Stimulated activated CD8-positive, alpha-beta memory T cell treated with anti-CD3 and anti-CD28 coated beads, Interleukin-4, amount 100 ng/mL, for 24 hours (primary cell): ENCODE measurements at places on chromosomes 4 and X.

DNA sequence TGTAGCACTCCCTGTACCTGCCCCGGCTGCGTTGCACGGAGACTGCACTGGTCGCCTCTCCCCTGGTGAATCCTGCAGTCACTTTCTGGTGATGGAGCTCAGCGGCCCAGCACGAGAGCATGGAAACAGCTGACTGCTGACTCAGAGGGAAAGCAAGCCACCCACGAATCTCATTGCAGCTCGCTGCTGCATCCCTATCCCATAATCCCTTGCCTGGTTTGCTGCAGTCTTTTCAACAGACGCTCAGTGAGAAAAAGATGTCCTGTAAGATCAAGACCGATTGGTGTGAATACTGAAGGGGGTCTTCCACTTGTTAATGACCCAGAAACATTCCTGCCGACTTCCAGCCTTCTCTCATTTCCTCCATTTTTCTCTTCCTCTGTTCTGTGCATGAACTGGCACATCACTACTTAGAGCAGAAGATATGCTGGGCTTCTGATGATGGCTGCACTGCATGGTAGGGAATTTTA lies 52.9 kb downstream of the TRIM2 start:
- no peak for DNase-seq

DNA sequence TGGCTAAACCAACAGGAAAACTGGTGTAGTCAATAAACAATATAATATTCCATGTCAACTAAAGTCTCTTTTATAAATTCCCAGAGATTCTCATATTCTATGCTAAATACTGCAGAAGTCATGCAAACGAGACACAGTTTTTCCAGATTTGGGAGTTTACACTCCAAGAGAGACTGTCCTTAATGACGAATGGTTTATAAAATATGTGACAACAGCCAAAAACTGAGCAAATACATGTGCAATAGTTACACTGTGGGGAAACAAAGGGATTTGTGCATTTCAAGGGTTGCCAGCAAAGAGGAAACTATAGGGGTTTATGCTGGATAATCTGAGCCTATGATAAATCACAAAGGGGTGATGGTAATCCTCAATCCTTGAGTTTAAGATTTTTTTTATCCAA lies 75.7 kb downstream of the GPC4 start:
- no peak for DNase-seq

DNA sequence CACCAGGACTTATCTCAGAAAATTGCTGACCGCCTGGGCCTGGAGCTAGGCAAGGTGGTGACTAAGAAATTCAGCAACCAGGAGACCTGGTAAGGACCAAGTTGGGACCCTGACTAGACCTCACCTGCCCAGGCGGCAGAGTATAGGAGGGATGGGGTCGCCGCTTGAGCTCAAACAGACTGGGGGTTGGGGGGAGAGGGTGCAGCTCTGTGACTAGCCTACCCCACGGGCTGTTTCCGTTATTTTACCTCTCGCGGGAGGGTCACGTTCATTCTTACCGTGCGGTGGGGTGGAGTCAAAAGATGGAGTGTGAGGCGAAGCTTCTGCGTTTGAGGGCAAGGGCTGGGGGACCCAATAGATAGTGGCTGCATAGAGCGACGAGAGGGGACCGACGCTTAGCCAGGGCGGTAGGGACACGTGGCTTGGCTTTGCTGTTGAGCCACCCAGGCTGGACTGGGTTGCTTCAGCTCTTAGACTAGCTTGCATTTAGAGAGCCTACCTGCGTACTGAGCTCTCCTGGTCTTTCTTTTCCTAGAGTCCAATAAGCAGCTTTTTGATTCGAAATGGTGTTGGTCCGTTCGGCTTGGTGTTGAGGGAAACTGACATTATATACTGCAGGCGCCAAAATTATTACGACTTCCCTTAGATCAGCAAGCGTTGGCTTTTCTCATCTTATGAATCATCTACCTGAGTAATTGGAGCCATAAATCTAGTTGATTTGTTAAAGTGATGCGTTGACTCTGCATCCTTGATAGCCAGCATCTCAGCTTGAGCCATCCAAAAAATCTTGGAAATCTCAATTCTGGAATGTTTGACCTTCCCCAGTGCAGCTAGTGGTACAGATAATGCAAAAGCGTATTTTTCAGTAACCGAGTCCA lies 591 bp downstream of the PRPS1 start:
- DNase-seq: peak; percentile 12

DNA sequence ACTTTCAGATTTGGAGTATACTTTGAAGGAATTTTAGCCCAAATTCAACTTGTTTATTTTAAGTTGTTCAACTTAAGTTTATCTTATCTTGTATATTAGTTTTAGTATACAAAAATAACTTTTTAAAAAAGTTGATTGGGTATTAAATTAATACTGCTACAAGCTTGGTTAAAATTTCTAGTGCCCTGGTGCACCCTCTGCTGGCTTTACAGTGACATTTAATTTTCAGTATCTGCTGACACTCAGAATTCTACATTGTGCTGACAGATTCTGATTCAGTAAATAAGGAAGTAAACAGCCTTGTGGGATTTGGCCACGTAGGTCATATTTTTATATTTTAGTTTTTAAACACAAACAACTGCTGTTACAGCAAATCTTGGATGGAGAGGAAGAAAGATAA lies 2.9 kb downstream of the EDA start:
- no peak for DNase-seq

DNA sequence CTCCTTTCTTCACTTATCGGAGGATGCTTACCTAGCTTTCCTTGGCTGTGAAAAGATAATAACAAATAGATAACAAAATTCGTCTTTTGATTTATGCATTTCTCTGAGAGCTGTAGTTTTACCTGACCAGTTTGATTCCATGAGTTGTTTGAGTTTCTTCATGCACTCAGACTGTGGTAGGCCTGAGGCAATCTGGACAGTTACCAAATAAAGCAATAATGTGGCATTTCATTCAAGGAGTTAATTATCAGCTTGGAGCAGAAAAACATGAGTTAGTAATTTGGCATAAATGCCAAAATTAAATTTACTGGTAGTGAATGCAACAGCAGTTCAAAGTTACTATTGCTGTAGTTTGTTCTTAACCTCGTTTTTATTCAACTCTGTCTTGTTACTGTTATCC lies 53.5 kb downstream of the FABP2 start:
- DNase-seq: no peak

GRCh38 chr4:78734441-78735162 lies 41.5 kb upstream of the BMP2K start:
- DNase-seq: no peak

- DNase-seq: no peak
These were observed 136.6 kb upstream of the FAM47B start for GRCh38 chrX:34805951-34806350.

GRCh38 chrX:69015156-69015555 lies 150.1 kb downstream of the PJA1 start:
- DNase-seq: no peak

- no peak for DNase-seq
These were observed 39.1 kb downstream of the NHS start for GRCh38 chrX:17414027-17414658.

DNA sequence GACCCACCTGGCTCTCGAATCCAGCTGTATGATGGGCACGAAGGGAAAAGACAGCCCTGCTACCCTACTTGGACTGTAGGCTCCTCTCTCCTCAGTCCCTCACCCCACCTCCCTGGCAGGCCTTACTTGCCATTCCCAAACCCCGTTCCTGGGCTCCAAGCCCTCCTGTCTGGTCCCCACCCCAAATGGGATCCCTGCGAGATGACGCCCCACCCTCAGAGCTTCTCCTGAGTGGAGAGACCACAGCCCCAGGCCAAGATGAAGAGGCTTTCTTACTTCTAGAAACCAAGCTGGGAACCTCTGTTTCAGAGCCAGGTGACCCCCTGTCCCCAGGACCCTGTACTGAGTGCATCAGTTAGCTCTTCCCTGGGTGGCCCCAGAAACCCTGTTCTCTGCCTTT lies 4.5 kb downstream of the NALF2 start:
- no peak for DNase-seq

DNA sequence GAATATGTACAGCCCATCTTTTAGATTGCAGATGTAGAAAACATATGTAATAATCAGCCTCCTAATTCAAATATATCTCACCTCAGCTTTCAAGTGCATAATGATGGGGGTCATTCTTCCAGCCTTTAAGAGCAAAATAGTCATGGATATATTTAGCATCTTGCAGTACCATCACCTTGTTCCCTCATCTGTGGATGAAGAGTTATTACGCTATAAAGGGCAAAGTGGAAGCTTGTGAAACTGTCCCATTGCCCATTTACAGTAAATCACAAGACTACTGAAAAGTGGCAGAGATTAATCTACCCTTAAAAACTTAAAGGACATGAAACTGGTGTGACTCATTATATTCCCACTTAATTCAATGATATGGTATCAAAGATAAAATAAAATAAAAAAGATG lies 979.7 kb upstream of the HS3ST1 start:
- DNase-seq: no peak

DNA sequence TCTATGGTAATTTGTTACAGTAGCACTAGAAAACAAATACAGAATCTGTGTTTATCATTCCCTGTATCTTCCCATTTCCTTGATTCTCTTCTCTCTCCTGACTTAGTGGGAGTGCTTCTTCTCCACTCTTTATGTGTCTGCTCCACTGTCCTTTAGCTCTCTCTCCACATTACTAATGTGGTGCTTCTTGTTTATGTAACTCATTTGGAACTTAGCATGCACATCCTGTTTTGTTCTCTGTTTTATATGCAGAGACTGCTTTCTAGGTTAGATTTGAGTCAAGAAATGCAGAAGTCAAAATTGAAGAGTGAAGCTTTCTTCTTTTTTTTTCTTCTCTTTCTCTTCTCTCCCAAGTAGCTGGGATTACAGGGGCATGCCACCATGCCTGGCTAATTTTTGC lies 25.9 kb downstream of the ADH1A start:
- DNase-seq: no peak

GRCh38 chrX:85611926-85612325 lies 232.5 kb upstream of the POF1B start:
- no peak for DNase-seq

DNA sequence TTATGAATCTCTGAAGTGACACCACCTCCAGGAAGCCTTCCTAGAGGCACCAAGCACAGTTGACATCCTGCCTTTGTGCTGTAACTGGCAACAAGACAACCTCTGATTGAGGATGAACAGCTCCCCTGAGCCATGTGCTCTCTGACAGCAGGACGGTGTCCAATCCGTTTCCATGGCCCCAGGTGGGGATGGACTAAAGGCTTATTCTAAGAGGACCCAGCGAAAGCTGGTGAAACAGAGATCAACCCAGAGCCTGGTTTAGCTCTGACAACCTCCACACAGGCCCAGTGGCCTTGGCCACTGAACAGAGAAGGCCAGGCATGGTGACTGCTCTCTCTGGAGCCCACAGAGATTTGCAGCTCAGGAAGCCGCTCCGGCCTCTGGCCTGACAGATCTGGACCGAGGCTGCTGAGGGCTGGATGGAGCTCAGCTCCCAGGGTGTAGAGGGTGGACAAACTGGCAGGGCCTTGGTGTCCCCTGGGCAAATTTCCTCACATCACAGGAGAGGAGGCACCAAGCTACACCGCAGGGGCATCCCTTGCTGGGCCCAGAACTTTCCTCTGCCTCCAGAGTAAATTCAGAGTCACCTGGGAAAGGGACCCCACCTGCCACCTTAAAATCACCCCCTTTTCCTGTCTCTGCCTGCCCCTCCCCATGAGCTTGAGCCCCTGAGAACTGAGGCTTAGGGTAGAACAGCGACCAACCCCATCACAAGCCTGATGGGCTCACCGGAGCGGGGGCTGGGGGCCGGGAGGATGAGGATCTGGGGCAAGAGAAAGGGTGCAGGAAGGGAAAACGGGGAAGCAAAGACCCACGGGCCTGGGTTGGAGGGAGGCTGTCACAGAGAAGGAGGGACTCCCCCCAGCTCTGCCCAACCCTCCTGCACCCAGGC lies 40.2 kb downstream of the HMX1 start:
- DNase-seq: no peak

DNA sequence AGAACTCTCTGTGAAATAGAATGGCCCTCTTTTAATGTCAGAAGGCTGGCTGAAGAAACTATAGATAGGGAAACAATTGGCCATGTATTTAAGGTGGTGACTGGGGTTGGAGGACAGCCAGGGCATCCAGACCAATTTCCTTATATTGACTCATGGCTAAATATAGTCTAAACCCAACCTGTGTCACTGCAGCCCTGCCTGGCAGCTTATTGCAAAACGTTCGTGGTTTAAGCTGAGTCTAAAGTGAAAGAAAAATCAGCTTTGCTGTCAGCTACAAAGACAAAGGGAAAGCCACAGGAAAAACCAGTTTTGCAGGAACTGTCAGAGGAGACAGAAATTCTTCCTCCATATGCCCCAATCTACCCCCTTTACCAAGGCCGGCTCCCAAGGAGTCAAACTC lies 902.8 kb upstream of the NDST4 start:
- no peak for DNase-seq

GRCh38 chr4:96136056-96136455 lies 296.2 kb downstream of the PDHA2 start:
- no peak for DNase-seq

DNA sequence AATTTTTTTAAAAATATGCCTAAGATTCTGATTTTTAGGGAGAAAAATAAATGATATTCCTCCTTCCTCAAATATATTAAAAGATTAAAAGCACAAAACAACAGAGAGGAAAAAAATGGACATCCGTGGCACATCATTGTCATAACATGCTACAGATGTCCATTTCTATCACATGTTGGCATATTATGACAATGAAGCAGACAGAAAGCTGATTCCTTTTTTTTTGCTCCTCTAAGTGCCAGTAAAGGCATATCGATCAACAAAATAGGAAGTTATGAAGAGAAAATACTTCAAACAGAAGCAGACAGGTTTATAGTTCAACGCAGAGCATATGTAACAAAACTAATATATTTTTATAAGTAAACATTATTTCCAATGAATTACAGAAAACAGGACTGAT lies 11.2 kb downstream of the KLHL8 start:
- DNase-seq: no peak

GRCh38 chrX:20595928-20596575 lies 329.3 kb upstream of the RPS6KA3 start:
- peak; percentile 29 for DNase-seq

- no peak for DNase-seq
These were observed 9.7 kb upstream of the MAGEA4 start for GRCh38 chrX:151902813-151903591.

DNA sequence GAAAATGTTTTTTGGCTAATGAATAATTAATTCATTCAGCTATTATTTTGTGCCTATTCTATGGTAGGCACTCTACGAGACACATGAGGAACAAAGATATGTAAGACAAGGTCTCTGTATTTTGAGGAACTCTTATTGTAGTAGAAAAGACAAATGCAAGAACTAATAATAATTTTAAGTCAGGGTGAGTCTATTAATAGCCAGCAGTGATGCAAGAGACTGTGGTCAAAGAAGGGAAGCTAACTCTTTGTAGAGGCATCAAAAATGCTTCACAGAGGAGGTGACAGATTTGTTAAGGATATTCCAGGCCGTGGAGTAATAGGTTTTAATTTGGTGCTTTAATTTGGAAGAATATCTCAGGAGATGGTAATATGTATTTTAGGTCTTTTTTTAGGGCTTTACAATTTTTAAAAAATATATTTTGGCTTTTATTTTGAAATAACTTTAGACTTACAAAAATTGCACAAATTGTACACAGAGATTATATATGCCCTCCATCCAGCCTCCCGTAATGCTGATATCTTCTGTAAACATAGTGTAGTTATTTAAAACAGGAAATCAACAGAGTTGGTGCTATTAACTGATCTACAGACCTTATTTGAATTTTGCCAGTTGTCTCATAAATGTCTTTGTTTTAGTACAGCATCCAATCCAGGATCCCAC lies 48.1 kb downstream of the DCLK2 start:
- DNase-seq: no peak
